ENCODE measurements at places on chromosomes 1 and 21.

- DNase-seq: no peak
Measured at GRCh38 chr1:107250169-107250568, 109.3 kb downstream of the NTNG1 start.

- no peak for DNase-seq
Measured at GRCh38 chr1:119827010-119827409, 15.8 kb upstream of the REG4 start.

DNA sequence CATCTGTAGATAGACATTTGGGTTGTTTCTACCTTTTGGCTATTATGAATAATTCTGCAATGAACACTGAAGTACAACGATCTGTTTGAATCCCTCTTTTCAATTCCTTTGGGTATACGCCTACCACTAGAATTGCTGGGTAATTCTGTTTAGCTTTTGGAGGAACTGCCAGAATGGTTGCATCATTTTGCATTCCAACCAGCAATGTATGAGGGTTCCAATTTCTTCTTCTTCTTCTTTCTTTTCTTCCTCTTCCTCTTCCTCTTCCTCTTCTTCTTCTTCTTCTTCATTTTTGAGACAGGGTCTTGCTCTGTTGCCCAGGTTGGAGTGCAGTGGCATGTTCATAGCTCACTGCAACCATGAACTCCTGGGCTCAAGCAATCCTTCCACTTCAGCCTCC lies 13.8 kb upstream of the THEM5 start:
- no peak for DNase-seq

DNA sequence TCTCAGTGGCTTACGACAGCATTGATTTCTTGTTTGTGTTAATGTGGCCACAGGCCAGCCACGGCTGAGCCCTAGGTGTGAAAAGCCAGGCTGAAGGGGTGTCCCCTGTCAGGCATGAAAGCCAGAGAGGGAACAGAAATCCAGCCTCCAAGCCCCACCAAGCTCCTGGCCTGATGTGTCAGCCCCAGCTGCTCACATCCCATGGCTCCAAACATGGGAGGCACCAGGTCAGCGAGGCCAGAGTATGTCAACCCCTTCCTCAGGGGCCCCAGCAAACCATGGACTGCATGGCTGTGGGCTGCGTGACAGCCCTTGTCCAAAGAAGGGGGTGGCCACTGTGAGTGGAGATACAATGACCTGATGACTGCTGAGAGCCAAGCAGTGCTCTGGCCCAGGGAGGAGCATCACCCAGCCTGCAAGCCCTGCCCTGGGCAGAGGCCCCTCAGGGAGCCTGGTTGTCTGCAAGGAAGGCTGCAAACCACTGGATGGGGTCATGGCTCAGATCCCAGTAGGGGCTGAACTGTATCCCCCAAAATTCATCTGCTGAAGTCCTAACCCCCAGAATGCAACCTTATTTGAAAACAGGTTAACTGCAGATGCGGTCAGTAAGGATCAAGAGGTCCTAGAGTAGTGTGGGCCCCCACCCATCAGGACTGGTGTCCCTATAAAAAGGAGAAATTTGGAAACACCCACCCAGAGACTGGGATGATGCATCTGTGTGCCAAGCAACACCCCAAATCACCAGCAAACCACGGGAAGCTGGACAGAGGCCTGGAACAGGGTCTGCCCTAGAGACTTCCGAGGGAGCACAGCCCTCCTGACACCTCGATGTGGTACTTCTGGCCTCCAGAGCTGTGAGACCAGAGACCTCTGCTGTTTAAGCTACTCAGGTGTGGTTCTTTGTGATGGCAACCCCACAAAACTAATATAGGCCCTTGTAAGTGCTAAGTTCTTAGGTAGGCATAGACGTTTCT lies 3.3 kb upstream of the MX2 start:
- no peak for DNase-seq

DNA sequence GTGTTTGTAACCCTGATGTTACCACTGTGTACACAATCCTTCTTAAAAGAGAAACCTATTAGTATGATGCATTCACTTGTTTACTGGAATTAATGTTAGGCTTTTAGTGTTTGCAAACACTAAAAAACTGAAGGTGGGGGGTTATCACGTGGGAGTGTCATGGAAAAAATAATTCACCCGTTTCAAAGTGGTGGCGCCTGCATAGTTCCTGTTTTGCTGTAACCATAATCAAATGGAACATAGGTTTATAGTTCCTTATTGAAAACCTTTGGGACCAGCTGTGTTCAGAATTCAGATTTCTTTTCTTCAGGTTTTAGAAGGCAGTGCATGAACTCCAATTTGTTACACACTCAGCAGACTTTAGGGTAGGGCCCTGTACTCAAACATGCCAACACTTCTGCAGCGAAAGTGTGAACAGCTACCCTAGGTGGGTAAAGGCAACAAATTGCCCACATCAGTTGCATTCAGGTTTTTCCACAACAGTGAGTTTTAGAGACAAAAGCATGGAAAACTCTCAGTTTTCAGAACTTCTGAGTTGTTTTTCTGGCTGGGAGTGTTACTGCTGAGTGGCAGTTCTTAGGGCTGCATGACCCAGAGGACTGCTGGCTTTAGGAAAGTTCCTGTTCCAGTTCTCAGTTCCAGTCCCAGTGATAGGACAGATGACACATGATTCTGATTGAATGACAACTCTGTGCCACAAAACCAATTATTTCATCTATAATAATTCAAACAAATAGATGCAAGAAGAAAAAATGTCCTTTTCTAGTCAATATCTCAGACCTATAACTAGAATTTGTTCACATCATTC lies 29.1 kb upstream of the IVNS1ABP start:
- DNase-seq: no peak

GRCh38 chr1:234320549-234320948 lies 52.7 kb upstream of the COA6 start:
- no peak for DNase-seq

DNA sequence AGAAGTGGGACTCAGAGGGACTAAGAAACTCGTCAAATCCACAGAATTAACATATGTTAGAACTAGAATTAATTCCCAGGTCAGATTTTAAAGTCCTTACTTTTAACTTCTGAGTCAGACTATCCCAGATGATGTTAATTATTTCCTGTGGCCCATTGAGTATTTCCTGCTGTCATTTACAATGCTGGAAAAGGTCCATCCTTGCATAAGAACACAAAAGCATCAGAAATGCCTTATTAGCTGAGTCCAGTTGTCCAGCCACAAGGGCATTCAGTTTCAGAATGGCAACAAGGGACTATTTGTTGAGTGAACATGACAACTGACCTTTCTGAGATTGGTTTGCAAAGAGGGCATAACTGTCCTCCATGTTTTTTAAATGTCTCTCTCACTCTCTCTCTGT lies 16.5 kb upstream of the HIVEP3 start:
- peak; percentile 69 for DNase-seq

DNA sequence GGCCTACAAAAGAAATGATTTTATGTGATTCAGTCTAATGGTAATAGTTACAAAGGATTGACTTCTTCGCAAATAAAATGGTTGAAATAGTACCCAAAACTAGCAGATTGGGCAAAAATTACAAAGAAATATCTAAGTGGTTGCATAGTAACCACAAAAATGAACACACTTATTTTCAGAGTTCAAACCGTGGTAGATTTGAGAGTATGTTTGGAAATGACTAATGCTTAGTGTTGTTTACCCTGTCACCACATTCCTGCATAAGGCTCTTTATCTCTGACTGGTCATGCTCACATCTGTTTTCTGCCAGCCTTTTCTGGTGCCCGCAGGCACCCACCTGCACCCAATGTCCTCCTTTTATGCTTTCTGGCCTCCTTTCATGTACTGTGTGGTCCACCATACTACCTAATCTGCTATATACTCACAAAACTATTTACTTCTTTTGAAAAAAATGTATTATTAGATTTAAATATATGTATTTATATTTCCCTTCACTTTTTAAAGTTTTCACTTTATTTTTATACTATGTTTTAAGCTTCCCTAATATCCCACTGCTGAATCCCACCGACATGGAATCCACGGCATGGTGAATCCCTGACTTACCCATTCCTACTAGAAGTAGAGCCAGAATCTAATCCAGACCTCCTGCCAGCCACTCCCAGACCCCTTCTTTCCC lies 30.3 kb downstream of the PTPRC start:
- peak; percentile 90 for DNase-seq

GRCh38 chr1:179030683-179031082 lies 5.0 kb downstream of the FAM20B start:
- DNase-seq: no peak

- no peak for DNase-seq
Measured at GRCh38 chr1:228348708-228349467, 57.7 kb downstream of the TRIM11 start.

DNA sequence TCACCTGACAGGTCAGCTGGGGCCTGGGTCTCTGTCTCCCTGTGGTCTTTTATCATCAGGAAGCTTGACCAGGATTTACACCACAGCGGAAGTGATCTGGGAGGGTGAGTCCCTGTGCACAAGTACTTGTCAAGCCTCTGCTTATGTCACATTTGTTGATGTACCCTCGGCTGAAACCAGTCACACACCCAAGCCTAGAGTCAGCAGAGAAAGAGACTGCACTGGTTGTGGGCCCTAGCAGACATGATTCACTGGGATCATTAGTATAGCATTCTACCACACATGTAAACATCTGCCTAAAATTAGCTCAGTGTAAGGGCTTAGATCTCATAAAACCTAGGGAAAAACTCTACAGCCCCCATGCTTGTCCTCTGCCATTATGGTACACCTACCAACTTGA lies 79.3 kb upstream of the LAMC2 start:
- DNase-seq: no peak

DNA sequence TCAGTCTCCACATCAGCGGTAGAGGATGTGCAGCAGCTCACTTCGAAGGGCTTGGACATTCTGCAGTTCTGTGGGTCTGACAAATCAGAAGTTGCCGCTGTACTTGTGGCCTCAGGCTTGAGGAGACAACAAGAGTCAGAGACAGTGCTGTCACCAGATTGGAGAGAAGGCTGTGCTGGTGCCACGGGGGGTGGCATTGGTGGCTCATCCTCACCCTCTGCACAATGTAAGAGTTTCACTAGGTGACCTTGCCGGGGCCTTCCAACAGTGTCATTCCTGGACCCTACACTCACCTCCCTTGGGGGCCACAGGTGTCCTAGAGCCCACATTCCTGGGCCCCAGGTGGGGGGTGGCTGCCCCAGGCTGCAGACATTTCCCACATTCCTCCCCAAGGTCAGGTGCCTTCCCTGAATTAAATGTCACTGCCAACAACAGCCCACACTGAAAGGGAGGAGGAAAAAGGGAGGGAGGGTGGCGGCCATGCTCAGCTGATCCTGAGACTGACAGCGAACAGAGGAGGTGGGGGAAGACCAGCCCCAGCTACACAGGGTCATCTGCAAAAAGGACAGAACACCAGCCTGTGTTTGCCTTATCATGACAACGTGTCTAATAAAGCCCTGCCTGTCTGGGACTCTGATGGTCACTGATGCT lies 46.4 kb downstream of the TMCC2 start:
- no peak for DNase-seq

DNA sequence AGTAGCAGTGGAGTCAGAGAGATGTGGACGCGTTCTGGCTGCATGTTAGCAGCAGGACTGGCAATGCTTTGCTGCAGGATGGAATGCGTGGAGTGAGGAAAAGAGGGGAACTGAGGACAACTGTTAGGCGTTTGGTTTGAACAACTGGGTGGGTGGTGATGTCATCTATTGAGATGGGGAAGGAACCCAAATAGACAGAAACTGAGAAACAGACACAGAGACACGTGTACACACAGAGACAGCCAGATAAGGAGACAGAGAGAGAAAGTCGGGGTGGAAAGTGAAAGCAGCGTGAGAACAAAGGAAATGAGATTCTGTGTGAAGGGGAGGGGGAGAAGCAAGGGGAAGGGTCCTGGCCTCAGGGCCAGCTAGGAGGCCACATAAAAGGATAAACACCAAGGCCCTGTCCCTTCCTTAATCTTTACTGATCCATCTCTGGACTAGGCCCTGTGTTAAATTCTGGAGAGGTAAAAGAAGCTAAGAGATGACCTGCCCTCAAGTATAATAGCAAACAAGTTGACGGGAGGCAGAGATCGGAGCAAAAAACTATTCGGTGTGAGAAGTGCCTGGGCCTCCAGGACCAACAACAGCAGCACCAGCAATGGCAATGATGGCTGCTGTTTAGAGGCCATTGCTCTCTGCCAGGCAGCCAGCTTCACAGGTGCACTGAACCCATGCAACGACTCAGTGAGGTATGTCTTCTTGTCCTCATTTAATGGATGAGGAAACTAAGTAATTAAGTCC lies 31.6 kb downstream of the VWA5B1 start:
- DNase-seq: peak; percentile 8

- DNase-seq: no peak
Measured at GRCh38 chr21:43933199-43933598, 68.2 kb downstream of the AGPAT3 start.

DNA sequence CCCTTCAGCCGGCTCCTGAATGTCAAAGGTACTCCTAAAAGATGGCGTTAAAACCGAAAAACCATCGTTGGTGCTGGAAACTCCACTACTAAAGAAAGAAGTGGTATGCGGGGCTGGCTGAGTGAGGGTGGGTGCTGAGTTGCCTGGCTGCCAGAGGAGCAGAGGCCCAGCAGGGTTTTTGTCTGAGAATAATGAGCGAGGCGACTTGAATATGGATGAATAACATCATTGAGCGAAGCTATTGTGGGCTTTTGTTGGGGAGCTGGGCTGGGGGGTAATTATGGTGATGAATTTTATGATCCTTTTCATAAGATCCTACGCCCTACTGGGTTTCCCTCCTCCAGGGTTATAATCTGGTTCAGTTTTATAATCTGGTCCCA lies 2.0 kb downstream of the PDPN start:
- DNase-seq: no peak

DNA sequence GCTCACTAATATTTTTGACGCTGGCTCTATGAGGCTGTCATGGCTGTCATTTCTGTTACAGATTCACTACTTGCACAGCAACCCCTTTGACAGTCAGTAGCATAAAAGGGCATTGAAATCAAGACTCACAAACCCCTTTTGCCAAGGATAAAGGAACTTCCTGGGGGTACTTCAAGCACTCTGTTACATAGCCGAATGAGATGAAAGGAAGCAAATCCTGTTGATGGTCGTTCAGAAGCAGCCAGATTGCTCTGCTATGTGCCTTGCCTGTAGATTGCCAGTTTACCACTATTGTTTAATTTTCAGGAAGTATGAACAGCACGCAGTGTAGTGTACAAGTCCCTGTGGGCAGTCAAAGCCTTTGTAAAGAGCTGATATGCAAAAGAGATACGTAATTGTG lies 296.2 kb downstream of the LRRIQ3 start:
- DNase-seq: no peak

DNA sequence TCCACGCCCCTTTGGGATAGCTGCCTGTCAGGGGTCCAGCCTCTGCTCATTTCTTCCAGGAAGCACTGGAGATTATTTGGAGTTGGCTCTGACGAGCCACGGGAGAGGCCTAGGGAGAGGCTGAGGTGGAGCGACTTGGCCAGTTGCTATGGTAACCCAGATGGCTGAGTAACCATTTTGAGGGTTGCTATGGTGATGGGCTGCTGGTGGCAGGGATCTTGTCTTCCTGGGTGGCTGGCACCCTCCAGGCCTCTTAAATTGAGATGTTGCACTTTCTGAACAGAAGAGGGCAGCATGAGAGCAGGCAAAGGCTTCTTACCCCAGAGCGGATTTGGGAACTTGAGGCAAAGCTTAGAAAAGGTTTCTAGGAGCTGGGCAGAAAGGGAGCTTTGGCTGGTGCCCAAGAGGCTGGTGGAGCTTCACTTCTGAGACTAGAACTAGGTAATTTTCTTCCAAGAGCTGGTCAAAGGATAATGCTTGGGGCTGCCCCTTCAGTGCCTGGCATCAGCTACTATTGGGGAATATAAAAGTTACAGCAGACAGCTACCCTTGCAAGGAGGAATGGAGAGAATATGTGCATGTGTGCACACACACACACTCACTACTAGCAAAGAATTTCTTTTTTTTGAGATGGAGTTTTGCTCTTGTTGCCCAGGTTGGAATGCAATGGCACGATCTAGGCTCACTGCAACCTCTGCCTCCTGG lies 72.5 kb downstream of the NDUFS5 start:
- DNase-seq: peak; percentile 93

Data from fibroblast of pulmonary artery (primary cell).